ENCODE measurements at places on chromosomes 16 and 17.

DNA sequence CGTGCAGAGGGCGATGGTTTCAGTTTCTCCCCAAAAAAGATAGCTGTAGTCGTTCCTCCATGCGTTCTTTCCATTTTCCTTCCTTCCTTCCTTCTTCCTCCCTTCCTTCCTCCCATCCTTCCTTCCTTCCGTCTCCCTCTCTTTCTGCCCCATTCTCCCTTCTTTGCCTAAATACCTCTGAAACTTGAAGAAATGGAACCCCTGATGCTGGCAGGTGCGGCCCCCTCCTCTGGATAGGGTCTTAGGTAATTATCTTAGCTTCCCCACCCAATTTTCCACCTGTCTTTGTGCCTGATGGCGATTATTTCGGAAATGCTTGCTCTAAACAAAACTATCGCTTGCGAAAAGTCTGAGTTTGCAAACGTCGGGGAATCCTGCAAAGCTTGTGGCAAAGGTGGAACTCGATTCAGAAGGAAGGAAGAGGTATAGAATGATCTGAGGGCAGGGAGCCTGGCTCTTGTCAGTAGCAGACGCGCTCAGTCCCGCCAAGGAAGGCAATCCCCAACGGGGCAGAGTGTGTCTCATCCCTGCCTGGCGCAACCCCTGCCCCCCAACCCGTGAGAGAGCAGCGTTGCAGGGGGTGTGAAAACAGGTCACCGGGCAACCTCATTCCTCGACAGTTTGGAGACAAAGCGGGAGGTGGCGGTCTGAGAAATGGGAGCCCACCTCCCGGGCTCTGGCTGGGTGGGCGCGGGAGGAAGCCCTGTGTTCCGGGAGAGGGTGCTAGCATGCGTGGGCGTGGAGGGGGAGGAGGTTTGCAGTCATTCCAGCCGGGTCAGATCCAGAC lies 2.9 kb upstream of the CBX8 start:
- DNase-seq: no peak

DNA sequence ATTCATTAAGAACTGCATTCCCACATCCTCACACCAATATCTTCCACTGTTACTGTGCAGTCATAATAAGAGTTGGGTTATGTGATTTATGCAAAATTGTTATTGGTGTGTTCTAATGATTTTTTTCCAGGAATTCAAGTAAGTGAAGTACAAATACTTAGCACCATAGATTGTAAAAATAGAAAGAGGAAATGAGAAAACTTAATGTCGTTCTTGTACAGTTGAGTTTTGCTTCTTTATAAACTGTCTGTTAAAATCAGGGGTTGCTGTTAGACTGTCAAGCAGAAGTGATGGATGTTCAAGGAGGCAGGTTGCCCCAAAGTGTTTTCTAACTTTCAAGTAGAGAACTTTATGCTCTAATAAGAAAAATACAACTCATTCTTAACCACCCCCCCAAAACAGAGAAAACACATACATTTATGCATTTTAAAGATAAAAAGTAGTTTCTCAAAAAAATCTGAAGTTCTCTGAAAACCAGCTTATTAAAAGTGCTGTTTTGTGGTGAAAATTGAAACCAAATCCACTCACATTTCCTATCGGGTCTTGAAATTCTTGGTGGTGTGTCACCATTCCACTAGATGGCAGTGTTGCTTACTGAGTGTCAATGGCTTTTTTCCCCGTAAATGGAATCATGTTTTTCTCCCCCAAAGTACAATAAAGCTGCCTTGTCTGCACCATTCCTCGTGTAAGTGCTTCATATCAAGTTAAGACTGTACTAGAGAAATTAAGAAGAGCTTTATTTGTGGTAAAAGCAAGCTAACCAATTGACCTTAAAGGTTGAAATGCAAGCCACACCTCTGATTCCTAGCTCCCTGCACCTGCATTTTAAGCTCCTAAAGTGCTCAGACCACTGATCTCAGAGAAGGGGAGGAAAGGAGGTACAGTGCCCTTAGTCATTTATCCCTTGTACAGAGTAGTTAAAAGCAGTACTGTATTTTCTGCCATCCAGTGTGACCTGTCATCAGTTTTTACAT lies 4.7 kb upstream of the IGSF6 start:
- no peak for DNase-seq

DNA sequence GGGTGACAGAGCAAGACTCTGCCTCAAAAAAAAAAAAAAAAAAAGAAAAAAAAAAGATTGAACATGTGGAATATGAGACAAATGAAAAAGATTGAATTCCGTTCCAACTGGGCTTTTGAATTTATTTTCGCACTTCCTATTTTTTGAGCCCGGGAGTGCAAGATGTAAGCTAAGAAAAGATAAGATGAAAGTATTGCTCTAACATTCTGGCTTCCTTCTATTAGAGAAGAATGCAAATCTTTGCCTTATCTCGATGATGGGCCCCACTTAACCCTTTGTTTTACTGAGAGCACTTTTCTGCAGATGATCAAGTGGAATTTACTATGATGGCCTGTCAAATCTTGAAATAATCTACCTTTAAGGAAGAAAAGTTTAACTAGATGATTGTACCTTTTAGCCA lies 96.3 kb downstream of the WWOX start:
- no peak for DNase-seq

DNA sequence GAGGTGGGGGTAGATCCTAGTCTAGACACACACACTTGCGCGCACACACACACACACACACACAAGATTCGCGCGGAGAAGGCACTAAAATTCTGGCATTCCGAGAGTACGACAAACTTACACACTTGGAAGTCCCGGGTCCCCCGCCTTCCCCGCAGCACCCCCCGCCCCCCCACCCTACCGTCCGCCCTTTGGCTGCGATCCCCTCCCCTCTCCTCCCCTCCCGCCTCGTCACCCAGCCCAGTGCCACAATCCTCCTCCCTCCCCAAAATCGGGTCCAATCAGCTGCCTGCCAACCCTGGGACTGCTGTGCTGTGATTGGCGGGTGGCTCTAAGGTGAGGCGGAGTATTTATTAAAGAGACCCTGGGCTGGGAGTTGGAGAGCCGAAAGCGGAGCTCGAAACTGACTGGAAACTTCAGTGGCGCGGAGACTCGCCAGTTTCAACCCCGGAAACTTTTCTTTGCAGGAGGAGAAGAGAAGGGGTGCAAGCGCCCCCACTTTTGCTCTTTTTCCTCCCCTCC lies at the start of gene SOX9:
Gene SOX9 (plus strand): TSS at position 379 of the 522 bp plus-strand sequence. CDS start 372 bp downstream, outside the sequence.
- no peak for DNase-seq

- DNase-seq: peak; percentile 63
Measured at GRCh38 chr16:1771188-1771863, at the start of gene NME3. Gene NME3, minus strand, starts transcription at chr16:1771543. Its CDS starts 9 bp downstream, at chr16:1771534.

DNA sequence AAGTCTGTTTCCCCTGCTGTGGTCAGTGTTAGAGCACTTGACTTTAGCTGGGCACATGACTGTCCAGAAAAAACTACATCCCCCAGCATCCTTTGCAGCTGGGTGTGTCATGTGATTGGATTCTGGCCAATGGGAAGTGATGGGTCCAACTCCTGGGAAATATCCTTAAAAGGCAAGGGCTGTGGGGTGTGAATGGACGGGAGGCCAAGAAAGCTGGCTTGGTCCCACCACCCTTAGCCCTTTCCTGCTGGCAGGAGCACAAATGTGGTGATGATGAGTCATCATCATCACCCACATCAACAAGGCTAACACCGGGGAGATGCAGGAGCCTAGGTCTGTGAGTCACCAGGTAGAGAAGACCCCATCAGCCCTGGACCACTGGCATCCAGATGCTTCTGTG lies 341.7 kb downstream of the C16orf95 start:
- no peak for DNase-seq

DNA sequence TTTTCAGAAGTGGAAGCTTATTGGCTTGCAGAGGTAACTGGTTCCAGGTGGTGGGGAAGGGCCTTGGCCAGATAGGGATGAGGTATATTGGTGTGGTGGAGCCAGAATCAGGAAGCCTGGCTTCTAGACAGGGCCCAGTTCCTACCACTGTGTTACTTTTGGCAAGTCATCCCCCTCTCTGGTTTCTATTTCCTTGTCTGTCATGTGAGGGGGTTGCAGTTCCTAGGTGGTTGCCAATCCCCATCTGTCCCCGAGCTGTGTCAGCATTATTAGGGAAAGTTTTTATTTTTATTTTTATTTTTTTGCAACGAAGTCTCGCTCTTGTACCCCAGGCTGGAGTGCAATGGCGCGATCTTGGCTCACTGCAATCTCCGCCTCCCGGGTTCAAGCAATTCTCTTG lies 3.0 kb downstream of the SMCR8 start:
- no peak for DNase-seq

- DNase-seq: peak; percentile 67
Measured at GRCh38 chr17:5500589-5501391, 14.4 kb downstream of the MIS12 start.

- no peak for DNase-seq
Measured at GRCh38 chr16:81699596-81699995, 79.5 kb upstream of the PLCG2 start.

GRCh38 chr17:49021768-49022103 lies 24.6 kb downstream of the IGF2BP1 start:
- no peak for DNase-seq

- DNase-seq: no peak
Measured at GRCh38 chr17:45300060-45300751, 16.6 kb downstream of the MAP3K14 start.

- DNase-seq: no peak
Measured at GRCh38 chr16:75620326-75621169, 2.5 kb downstream of the ADAT1 start.

DNA sequence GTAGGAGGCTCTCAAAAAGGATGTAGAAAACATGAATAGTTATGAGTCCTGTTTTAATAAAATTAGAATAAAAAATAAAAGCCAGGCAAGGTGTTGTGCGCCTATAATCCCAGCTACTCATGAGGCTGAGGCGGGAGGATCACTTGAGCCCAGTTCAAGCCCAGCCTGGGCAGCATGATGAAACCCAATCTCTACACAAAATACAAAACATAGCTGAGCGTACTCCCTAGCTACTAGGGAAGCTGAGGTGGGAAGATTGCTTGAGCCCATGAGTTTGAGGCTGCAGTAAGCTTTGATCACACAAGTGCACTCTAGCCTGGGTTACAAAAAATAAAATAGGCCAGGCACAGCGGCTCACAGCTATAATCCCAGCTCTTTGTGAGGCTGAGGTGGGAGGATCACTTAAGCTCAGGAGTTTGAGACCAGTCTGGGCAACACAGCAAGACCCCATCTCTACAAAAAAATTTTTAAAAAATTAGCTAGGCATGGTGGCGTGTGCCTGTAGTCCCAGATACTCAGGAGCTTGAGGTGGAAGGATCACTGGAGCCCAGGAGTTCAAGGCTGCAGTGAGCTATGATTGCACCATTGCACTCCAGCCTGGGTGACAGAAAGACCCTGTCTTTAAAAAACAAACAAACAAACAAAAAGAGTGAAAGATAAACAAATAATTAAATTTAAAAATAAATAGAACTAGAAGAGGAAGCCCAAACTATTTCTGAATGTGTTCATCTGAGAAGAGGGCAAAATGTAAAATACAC lies 17.2 kb upstream of the PRM1 start:
- DNase-seq: no peak

DNA sequence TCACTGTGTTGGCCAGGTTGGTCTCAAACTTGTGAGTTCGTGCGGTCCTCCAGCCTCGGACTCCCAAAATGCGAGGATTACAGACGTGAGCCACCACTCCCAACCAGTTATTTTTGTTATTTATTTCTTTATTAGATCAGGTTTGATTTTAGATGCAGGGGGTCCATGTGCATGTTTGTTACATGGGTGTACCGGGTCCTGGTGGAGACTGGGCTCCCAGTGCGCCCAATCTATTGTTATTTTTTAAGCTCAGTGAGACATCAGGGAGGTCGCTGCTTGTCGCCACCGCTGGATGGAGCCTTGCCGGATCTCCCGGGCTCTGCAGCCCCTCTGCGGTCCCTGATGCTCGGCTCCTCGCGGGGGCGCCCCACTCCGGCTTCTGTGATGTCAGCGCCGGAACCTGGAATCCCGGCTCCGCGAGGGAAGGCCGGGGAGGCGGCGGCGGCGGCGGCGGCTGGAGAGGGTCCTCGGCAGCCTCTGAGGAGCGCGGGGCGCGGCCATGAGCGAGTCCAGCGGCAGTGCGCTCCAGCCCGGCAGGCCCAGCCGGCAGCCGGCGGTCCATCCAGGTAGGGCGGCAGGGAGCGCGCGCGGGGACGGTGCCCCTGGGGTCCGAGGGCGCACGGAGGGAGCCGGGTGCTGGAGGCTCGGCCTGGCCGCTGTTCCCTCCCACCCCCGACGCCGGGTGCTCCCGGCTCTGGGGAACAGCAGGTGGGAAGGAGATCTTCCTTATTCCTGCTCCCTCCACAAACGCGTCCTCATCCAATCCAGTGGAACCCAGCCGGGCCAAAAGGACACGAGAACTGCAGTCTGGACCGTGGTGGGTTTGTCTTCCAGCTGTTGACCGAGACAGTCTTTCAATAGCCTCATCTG lies at the start of gene TMC7:
Gene TMC7 (plus strand): TSS at position 370 of the 870 bp plus-strand sequence. CDS start 130 bp downstream, at position 500.
- peak; percentile 1 for DNase-seq

GRCh38 chr17:78281249-78281845 lies 49.9 kb downstream of the TMEM235 start:
- no peak for DNase-seq

DNA sequence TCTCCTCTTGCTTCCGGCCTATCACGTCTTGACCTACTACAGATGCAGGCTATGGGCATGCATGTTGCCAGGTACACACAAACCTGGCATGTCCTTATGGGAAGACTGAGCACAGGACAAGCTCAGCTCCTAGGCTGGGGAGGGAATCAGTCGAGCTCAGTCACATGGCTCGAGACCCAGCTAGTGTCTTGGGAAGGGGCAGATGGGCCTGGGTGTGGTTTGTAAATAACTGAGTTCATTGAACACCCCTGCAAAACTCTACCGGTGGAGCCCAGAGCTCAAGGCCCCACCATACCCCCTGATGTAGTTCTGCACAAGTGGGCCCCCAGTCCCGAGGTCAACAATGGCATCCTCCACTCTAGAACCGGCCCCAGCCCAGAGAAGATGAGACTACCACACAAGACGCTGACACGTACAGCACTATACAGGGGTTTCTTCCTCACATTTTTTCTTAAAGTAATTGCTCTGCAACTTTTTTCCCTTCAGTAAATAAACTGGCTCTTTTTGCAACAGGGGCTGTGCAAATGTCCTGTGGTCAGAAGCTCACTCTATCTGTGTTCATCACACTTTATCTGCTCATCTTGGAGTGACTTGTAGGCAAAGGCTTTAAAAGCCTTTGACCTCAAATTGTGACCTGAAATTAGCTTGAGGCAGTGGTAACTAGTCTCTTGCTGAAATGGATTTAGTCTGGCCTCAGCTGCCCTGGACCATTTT lies 22.9 kb downstream of the ZNHIT3 start:
- no peak for DNase-seq

- no peak for DNase-seq
Measured at GRCh38 chr16:82061861-82062525, 26.9 kb downstream of the HSD17B2 start.

Data from stimulated activated CD4-positive, alpha-beta T cell treated with anti-CD3 and anti-CD28 coated beads, Interleukin-15, amount 100 ng/mL, for 48 hours (primary cell).